Endothelial cell (in vitro differentiated cells): ENCODE measurements at places on chromosomes 12 and 14.
A peak's percentile ranks its signal among the peaks of the same experiment; 100 is the strongest.

DNA sequence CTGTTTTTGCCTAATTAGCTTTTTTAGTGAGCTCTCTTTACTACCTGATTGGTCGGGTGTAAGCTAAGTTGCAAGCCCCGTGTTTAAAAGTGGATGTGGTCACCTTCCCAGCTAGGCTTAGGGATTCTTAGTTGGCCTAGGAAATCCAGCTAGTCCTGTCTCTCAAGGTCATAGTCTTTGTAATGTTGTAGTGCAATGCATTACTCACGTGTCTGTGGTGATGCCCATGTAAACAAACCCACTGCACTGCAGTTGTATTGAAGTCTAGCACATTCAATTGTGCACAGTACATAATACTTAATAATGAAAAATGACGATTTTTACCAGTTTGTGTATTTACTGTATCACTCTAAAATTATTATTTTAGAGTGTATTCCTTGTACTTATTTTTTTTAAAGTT, 335.5 kb downstream of the NUAK1 start:
- no peak for DNase-seq

- no peak for DNase-seq
These were observed 7.9 kb downstream of the EIF2B2 start for GRCh38 chr14:75010472-75011093.

- DNase-seq: no peak
These were observed 364.3 kb upstream of the DDHD1 start for GRCh38 chr14:53517270-53517960.

DNA sequence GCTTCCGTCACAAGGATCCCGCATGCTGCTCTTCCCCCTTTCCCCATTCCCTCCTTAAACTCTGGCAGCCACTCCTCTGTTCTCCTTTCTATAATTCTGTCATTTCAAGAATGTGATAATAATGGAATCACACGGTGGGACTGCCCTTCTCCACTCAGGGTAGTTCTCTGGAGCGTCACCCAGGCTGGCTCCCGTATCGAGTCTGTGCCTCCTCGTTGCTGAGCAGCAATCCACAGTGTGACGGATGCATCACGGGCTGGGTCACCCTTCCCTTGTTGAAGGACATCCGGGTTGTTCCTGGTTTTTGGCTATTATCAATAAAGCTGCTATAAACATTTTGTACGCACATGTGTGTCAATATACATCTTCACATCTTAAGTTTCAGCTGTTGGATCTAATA, 5.7 kb upstream of the SYNE3 start:
- no peak for DNase-seq

GRCh38 chr14:85056267-85056666, 473.7 kb upstream of the FLRT2 start:
- DNase-seq: no peak

DNA sequence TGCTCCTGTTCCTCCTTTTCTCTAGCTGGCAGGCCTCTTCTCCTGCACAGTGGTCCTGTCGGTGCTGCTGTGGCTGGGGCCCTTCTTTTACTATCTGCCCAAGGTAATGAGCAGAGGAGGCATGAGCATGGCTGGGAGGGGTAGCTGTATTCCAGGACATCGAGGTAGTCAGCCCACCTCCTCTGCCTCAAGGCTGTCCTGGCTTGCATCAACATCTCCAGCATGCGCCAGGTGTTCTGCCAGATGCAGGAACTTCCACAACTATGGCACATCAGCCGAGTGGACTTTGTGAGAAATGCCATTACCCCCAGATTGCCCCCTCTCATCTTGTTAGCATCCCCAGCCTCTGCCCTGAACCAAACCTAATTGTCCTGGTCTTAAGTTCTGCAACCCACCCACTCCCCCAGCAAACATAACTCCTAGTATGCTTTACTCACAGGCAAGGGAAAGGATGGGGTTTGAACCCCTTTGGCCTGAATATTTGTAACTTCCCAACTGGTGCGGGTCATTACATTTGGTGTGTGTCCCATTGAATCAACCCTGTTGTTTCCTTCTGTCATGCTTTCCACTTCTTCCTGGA, 9.1 kb downstream of the B4GALNT1 start:
- DNase-seq: no peak

DNA sequence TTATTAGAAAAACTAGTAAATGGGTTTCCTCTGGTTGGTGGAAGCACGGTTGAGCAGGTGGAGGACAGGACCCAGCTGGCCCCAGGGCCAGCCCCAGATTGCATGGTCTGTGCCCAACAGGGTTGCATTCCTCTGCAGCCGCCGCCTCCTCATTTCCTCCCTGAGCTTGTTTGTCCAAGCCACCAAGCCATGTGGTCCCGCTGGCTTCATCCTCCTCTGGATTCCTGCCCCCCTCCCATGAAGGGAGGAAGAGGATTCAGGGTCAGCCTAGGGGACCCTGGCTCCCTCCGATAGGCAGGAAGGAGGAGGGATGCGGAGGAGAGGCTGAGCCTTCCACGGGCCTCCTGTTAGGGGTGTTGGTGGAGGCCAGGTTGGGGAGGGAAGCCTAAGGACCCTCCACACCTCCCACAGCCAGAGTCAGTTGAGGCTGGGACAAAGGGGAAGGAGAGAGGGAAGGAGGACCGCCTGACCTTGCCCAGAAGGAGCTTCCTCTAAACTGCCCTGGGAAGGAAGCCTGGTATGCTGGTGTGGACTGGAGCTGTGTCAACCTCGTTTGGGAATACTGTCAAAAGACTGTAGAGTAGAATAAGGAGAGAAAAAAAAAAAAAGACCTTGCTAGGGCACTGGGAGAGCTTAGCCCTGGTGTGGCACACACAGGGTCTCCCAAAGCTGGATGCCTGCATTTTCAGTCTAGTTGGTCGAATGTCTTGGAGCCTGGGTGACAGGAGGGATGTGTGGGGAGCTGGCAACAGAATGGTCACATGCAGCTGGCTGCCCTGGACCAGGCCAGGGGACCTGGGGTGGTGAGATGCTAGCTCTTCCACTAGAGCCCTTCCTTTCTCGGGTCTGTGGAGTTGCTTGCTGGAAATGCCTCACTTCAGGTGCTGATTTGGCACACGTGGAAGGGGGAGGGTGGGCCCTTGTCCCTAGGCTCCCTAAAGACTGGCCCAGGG, 42.4 kb downstream of the PLEKHG3 start:
- no peak for DNase-seq

- no peak for DNase-seq
These were observed 8.8 kb downstream of the VRK1 start for GRCh38 chr14:96805956-96806355.

DNA sequence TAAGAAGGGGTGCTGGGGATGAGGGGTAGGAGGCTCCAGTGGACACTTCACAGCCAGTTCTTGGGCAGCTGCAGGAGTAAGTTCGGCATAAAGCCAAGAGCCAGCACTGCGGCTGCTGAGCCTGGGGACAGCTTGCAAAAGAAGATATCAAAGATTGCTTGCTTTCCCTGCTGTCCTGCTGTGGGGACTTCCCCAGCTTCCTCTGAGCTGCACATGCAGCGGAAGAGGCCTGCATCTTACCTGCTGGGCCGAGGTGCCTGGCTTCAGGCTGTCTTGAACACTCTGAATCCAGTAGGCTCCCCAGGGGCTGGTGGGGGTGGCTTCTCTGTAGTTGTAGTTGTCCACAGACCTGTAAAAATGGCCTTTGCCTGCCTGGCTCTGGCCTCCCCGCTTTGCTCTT, 1.3 kb downstream of the CHGA start:
- no peak for DNase-seq

- DNase-seq: no peak
These were observed 324 bp downstream of the POLE start for GRCh38 chr12:132686825-132687210.

- no peak for DNase-seq
These were observed 25.0 kb upstream of the C14orf132 start for GRCh38 chr14:96014176-96014575.

DNA sequence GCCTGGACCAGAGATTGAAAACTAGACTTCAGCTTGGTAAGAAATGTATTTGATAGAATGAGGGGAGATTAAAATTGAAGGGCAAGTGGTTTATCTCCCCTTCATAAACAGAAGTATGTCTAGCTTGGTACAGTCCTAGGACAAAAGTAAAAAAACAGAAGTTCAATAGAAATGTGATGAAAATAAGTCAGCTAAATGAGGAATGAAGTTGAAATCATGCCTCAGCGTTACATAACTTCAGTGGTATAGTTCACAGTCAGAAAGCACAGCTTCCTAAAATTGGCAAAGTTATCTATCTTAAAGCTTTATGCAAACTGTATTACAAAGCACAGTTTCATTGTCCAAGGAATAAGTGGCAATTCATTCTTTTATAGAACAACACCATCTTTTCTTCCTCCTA, 90.2 kb upstream of the SYT10 start:
- DNase-seq: no peak

GRCh38 chr14:58812050-58812910, 174.5 kb downstream of the DACT1 start:
- no peak for DNase-seq

- DNase-seq: no peak
These were observed 213.4 kb downstream of the CCER1 start for GRCh38 chr12:90741611-90742010.

GRCh38 chr14:79596551-79596950, 614.8 kb downstream of the DIO2 start:
- DNase-seq: no peak

- no peak for DNase-seq
These were observed 134.1 kb downstream of the PPM1H start for GRCh38 chr12:62800707-62801400.

GRCh38 chr12:32863128-32863527, 33.4 kb downstream of the PKP2 start:
- DNase-seq: no peak

DNA sequence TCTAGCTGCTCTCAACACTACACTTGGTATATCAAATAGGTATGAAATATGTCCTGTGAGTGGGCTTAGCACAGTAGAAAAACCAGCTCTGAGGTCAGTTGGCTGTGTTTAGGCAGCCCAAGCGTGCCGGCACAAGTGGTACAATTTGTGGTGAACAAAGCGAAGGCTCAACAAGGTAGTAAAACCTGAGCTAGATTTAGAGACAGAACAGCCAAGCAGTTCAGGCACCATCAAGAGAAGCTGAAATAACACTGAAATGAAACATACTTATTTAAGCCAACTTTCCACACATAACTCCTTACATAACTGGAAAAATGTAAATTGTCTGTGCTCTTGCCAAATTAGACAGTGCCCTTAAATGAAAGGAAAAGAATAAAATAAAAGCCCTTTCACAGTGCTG, 596.8 kb upstream of the FBXO33 start:
- DNase-seq: no peak

- no peak for DNase-seq
These were observed 97.5 kb downstream of the TMX1 start for GRCh38 chr14:51337520-51337919.

- DNase-seq: peak; percentile 6
These were observed 96.3 kb upstream of the EEA1 start for GRCh38 chr12:93025145-93026103.

DNA sequence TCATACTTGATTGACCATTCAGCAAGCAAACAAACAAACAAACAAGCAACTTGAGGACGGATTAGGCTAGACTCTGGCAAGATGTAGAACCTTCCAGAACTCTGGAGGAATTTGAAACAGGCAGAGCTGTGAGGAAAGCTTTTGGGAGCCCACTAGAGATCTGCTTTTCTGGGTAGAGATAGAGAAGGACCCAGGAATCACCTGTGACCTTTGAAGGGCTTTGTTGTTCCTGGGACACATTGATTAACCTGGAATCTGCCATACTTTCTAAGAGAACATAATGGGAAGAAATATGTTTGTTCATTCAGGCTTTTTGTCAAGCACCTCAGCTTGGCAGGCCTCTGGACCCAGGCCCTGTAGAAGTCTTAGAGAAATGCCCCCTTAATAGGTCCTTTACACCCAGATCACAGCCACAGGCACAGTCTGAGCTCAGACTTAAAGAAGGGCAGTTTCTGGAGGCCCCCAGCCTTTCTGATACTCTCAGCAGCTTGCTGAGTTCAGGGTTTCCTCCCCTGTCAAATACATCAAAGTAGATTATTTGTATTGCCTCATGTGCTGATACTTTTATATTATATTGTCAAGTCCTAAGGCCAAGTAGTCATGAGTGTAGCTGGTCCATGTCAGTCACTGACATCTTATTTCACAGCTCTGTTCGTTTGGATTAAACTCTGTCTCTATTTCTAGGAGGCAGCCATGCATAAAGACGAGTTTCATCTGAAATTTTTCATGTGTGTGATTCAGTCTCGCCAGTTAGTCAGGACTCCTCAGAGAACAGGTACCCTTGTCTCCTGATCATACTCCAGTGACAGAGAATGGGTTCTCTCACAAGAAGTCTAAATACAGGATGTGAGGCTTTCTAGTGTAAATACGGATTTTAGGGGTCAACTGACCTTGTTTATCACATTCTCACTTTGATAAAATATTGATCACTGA, 1.1 kb upstream of the SENP1 start:
- DNase-seq: no peak

- no peak for DNase-seq
These were observed 6.2 kb downstream of the CHST11 start for GRCh38 chr12:104462931-104463339.

GRCh38 chr12:1855241-1855640, 34.9 kb downstream of the LRTM2 start:
- no peak for DNase-seq

GRCh38 chr14:91170504-91171121, 56.7 kb downstream of the DGLUCY start:
- DNase-seq: no peak

GRCh38 chr12:95784286-95784685, 6.3 kb downstream of the NTN4 start:
- DNase-seq: no peak
